ENCODE measurements at places on chromosomes 7 and 10. TPM values are rescaled to one million over a fixed set of nuclear protein-coding genes. Genes with fewer than 3 reads are reported as not detected.

- no peak for DNase-seq
These were observed 2.2 kb downstream of the ZNF800 start for GRCh38 chr7:127390186-127390816.

DNA sequence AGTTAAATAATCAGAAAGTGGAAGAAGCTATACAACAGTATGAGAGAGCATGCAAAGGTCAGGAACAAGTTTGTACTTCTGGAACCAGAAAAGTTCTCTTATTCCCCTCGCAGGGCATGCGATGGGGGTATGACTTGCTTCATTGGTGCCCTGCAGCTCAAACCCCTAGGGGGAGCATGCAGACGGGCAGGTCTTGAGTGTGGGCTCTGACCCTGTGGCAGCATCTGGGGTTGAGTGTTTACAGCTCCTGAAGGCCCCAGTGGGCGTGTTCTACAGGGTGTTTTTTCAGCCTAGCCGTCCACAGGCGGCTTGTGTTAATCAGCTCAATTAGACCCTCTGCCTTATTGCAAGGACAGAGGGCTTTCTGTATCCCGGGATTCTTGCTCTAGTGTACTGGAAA, 44.5 kb downstream of the KIF20B start:
- DNase-seq = no peak

- no peak for DNase-seq
These were observed 117.6 kb upstream of the NFE2L3 start for GRCh38 chr7:26034391-26034790.

The OPN4 gene
- total RNA-seq = not detected

- peak; percentile 0 for DNase-seq
These were observed 1224.2 kb upstream of the SORCS1 start for GRCh38 chr10:108388706-108389105.

GRCh38 chr7:2799253-2799652, 44.9 kb downstream of the GNA12 start:
- no peak for DNase-seq

DNA sequence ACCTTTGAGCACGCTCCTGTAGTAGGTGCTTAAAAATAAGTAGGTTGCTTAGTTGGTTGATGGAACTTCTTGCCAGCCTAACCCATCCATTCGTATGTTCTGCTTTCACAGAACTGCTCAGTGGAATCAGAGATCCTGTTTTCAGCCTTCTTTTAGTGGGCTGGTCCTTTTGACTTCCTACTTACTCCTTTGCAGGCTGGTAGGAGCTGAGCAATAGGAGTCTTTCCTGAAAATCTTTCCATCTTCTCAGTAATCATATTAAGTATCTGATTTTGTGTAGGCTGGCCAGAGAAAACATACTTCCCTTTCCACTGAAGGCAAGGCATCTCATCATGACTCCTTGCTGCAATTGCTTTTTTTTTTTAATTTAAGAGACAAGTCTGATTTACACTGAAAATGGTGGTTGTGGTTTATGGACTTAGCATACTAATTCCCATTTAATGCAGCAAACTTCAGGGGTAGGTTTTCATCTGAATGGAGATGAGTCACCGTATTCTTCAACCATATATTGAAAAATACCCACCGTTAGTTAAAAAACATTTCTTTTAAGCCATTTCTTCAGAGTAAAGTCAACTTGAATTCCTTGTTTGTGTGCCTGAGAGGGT, 208.0 kb downstream of the ZNF365 start:
- DNase-seq = no peak

The APBB1IP gene
- total RNA-seq = 0.82 TPM

The ZNF365 gene
- 22.0 TPM for total RNA-seq

DNA sequence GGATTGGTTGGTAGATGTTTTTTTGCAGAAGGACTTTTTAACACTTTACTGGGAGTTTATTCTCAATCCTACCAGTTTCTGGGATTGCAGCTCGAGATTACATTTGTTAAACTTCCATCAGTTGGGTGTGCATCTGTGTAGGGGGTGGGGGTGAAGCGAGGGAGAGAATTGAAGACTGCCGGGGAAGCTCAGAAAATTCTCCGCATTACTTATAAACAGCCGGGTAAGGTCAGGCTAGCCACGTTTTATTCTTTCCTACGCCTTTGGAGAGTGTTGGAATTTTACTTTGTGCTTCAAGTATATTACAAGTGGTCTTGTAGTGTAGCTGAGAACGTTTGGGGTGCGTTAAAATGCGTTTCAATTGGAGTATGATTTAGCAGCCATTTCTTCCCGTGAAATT, 1.1 kb downstream of the PALS2 start:
- DNase-seq = no peak

The ADAM12 gene
- 2.9 TPM for total RNA-seq

DNA sequence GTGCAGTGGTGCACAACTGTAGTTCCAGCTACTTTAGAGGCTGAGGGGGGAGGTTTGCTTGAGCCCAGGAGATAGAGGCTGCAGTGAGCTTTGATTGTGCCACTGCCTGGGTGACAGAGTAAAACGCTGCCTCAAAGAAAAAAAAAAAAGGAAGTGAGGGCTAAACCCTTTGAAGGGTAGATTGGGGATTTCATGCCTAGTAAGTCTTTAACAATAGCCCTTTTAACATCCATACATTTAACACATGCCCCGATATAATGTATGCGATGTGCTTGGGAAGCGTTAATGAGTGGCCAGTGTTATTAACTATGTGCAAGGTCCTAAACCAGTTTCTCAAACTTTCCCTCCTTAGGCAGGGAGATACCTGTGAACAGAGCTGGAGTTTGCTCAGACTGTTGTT, 229.2 kb upstream of the HPS1 start:
- DNase-seq = no peak

GRCh38 chr7:80379034-80379982, 132.6 kb downstream of the GNAT3 start:
- no peak for DNase-seq

DNA sequence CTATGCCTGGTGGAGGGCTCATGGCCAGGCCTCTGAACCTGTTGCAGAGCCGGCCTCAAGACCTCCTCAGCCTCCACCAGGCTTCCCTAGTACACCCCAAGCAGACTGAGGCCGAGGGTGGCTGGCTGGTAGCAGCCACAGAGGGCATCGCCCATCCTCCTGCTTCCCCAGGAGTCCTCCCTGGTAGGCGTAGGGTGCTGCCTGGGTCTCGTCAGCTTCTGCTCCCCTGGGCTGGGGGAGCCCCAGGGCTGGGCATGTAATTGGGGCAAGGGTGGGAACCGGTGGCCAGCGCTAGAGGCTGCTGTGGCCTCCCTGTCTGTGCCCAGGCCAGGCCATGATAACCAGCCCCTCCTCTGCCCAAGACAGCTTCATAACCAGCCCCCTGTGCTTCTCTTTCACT, 32.6 kb downstream of the TBATA start:
- no peak for DNase-seq

GRCh38 chr10:132657127-132657706, 119.6 kb downstream of the INPP5A start:
- DNase-seq = no peak

The SFRP5 gene
- total RNA-seq = 1.6 TPM

- DNase-seq = no peak
These were observed 2.8 kb downstream of the CALML3 start for GRCh38 chr10:5527332-5528200.

The HYCC1 gene
- 86.4 TPM for total RNA-seq

The CLCN1 gene
- total RNA-seq = under 0.01 TPM

The PROSER2 gene
- 0.41 TPM for total RNA-seq

Data from frontal cortex (tissue), 4 donors.